HuH-7 (cell line): ENCODE measurements at places on chromosomes 7 and 10.
A peak's percentile ranks its signal among the peaks of the same experiment; 100 is the strongest.

- no peak for DNase-seq
Observed at GRCh38 chr7:43686991-43687390, 42.3 kb downstream of the COA1 start.

DNA sequence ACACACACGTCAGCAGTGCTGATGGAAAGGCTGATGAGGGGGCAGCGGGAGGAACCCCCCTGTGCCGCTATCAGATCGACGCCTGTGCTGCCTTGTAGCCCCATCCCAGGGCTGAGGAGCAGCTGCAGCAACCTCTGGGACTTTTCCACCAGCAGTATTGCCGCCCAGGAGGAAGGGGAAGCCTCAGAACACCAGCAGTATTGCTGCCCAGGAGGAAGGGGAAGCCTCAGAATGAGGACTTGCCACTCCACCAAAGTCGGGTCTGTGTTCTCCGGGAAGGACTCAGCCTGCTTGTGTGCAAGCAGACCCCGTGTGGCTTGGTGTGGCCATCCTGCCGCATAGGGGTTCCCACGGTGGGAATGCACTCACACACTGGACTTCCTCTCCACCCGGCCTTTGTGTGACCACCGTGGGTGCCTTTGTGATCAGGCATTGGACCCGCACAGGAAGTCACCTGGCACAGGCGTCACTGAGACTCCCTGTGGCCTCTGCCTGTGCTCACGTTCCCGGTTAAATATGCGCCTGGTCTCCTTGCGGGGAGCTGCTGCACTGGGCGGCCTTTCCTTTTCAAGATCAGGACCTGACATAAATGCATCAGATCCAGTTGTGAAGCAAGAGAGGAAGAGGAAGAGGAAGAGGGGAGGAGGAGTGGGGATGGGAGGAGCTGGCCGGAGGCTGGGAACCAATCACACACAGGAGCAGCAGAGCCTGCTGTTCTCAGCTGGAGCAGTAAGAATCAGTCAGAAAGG lies 248.5 kb downstream of the DNAJB6 start:
- no peak for DNase-seq

GRCh38 chr7:42627101-42627500 lies 284.8 kb downstream of the C7orf25 start:
- no peak for DNase-seq

- no peak for DNase-seq
Observed at GRCh38 chr7:95905167-95905566, 132.8 kb downstream of the DYNC1I1 start.

DNA sequence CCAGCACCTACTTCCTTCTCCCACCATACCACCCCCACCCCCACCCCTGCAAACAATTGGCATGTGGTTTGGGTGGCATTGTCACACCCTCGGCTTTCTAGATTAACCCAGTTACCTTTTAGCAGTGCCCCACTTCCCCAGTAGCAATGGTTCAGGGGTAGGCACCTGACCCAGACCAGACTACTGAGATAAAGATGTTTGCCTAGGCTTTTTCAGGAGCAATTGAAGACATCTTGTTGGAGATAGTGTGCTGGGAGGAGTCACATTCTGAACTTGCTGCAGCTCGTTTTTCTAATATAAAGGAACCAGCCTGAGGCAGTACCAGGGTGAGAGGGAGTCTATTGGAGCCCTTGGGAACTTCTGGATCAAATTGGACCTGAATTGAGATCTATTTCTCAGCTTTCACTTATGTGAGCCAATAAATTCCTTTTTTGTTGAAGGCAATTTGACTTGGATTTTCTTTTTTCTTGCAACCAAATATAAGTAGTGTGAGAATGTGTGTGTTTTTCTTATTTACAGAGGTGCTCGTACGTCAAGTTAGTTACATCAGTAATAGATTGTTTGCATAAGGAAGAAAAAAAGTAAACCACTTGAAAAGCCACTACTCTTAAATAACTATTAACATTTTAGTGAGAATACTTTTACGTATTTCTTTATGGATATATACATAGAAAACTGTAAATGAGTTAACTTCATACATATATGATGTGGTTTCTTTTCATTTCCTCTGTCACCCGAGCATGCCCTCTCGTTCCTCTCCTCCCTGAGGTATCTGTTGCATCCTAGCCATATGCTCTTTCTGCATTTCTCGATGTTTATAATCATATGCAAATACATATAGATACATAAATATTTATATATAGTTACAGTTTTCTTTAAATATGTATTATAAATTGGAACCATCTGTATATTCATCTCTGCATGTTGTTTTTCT lies 38.0 kb downstream of the RAB18 start:
- DNase-seq = no peak

- DNase-seq = no peak
Observed at GRCh38 chr7:29090836-29091601, 55.3 kb downstream of the CPVL start.

DNA sequence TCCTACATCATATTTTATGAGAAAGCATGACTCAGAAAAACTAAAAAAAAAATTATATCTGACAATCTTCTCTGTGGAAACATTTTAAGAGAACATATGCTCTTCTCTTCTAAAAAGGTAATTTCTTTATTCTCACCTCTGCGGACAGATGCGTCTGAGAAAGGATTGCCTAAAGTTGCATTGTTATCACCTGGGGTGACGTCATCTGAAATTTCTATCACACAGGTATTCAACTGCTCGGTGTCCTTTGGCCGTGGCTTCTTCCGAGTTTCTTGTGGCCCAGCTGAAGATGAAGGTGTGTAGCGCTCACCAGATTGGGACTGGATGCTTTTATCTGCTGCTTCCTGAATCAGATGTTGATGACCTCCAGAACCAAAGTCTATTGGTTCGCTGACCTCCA lies 14.3 kb upstream of the GATAD1 start:
- no peak for DNase-seq

DNA sequence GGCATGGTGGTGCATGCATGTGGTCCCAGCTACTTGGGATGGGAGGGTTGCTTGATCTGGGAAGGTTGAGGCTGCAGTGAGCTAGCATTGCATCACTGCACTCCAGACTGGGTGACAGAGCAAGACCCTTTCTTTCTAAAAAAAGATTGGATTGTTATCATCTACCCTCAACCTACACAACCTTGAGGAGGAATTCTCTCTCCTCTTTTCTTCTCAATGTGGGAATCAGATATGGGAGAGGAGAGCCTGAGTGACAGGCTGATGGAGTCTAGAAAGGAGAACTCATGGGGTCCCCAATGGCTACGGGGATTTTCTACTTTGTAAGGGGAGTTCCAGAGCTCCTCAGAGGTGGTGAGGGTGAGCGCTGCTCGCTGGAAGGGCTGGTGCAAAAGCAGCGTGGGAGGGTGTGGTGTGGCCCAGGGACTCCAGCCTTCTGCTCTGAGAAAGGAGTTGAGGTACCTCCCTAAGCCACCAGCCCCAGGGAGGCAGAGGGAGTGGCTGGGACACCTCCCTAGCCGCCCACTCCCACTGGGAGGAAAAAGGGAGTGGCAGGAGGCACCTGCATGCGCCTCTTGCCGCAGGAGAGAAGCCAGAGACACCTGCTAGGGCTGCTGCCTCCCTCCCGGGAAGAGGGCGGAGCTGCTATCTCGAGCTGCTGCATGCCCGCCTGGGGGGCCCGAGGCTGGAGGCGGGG lies 48.4 kb downstream of the GATA3 start:
- DNase-seq = no peak

DNA sequence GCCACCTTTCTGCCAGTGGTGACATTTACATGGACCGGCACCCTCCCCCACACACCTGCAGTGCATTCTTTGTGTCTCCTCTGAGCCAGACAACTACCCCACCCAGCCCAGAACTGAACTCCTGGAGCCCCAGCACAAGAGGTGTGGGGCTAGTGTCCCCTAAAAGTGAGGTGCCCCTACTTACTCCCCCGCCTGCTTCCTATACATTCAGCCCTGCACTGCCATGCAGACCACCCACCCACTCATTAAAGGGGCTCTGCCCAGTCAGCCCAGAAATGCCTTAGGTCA lies 1.9 kb downstream of the SAP25 start:
- DNase-seq = no peak

GRCh38 chr7:80661729-80662128 lies 23.3 kb downstream of the CD36 start:
- no peak for DNase-seq

- DNase-seq = no peak
Observed at GRCh38 chr7:82164410-82164809, 279.2 kb downstream of the CACNA2D1 start.

DNA sequence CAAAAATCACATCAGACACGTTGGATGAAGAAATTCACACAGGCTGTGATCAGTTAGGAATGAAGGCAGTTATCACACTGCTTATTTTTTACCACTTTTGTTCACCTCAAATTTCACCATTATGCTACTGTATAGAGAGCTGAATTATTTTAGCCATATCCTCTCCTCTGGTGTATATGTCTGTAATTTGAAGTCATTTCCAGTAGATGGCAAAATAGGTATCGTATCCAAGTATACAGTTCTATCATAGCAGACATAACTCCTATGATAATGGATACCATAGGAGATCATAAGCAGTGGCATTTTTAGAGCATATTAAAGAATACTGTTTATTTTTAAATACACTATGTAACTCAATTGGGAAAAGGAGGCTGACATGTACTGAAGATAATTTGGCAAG lies 909.7 kb downstream of the DNAJB9 start:
- DNase-seq = no peak

GRCh38 chr10:69044546-69044945 lies 43.4 kb upstream of the SRGN start:
- no peak for DNase-seq

GRCh38 chr10:108862676-108863350 lies 1060.5 kb downstream of the XPNPEP1 start:
- DNase-seq = no peak

DNA sequence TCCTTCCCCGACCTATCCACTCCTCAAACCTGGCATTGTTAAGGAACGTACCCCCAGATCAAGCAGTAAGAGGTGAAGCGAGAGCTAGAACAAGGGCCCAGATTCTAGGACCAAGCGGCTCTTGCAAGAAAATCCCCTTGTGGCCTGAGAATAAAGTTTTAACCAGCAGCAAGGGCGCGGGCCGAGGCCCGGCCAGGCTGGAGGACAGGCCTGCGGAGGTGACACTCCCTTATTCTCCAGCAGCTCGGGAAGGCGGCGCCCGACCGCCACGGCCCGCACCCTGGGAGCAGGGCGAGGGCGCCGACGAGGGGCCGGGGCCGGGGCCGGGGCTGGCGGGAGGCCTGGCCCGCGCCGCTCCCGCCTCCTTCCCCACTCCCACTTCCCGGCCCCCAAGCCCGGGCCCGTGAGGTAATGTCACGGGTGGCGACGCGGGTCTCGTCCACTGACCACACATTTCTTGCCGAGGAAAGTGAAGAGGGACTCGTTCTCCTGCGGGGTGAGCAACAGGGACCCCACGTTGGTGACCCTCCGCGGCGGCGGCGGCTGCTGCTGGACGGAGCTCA lies 551 bp downstream of the WASL start:
- no peak for DNase-seq

GRCh38 chr10:13113544-13113943 lies 13.6 kb downstream of the OPTN start:
- no peak for DNase-seq

DNA sequence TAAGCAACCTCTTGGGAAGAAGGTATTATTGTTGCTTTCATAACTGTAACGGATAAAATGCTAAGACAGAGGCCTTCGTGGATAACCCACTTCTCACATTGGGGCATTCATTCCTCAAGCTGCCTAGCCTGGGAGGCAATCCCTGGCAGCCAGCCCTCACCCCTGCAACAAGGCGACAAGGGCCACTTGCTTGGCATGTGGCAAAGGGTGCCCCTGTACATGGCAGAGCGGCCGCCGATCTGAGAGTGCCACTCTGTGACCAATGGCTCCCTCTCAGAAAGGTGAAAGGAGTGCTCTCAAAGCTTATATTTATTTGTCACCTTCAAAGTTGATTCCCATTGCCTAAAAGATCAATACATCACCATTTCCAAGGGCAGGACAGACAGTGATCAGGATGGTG lies 31.9 kb downstream of the EBF3 start:
- no peak for DNase-seq

GRCh38 chr10:93600446-93601145 lies 439 bp downstream of the RBP4 start:
- DNase-seq = peak; percentile 36

DNA sequence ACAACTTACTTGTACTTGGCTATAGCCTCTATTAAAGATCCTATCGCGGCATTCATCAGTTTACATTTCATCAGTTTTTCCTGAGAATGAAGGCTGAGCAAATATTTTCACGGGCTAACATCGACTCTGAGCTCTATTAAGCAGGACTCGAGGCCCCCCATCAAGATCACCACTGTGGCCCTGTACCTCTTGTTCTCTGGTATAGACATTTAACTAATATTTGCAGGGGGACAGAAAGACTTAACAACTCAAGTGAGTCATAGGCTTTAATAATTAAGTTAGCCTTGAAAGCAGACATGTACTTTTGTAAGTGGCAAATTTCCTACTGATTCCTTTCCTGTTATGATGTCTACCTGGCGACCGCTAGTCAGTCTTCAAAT lies 45.4 kb downstream of the DOCK4 start:
- DNase-seq = no peak

GRCh38 chr10:117689566-117689965 lies 147.0 kb downstream of the EMX2 start:
- no peak for DNase-seq
